ENCODE measurements at places on chromosomes 4 and X.

- DNase-seq: peak; percentile 1
Measured at GRCh38 chr4:122117743-122118142, 34.4 kb upstream of the BLTP1 start.

DNA sequence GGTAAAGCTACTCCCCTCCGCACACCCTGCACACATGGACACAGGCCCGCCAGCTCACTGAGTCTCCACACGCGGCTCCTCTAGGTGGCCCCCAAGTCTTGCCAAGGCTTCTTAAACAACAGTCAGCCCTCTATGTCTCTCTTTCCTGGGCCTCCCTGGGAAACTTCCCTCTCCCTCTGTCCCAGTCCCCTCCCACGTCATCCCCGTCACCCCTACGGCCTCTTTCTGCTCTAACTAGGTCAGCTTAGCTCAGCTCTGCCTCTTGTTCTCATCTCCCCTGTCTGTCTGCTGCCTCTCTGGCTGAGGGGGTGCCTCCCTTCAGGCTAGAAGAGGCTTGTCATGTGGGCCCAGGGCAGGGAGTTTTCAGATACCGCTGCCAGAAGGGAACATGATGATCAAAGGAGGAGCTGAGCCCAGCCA lies 38.8 kb downstream of the SEPTIN6 start:
- no peak for DNase-seq

- no peak for DNase-seq
Measured at GRCh38 chr4:74583089-74583700, 138.3 kb downstream of the AREG start.

- DNase-seq: peak; percentile 76
Measured at GRCh38 chr4:186693159-186693815, 30.4 kb downstream of the FAT1 start.

GRCh38 chr4:24054910-24055309 lies 165.1 kb upstream of the PPARGC1A start:
- DNase-seq: no peak

DNA sequence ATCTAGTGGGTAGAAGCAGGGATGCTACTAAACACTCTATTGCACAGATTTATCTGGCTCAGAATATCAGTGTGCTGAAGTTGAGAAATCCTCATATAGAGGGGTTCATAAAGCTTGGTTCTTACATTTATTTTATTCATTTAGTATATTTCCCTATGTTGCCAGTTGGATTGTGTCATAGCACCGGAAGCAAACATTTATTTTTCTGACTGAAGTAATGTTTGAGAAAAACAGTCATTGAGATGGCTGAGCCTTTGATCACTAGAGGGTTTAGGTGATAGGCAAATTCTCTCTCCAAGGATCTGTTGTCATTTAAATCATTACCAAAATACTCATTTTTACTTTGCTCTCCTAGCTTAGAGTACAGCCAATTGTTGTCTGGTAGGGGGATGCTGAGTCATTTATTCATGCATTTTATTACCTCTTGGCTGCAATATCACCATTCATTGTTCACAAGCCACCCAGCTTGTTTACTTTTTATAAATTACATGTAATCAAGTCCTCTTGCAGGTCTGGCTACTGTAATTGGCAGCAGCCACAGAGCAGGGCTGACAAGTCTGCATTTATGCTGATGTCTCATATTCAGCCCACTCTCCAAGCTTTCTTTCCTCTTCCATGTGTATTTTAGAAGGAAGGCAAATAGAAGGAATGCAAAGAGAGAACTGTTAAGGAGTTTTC lies 15.2 kb downstream of the GAB1 start:
- no peak for DNase-seq

DNA sequence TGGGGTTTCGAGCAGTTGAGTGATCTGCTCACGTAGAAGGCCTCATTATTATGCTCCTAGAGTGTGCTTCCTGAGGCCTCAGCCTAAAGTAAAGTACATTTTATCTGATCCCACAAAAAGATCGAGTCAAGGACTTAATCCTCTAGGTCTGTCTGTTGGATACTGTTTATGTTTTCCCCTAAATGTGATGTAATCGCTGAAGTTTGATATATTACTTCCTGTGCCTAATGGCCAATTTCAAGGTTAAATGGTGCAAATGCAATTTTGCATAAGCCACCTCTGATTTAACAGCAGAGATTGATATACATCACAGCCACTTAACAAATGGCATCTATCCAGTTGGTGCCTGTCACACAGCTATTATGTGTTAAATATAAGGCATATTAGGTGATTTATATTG lies 19.4 kb upstream of the SERTM2 start:
- no peak for DNase-seq

- DNase-seq: no peak
Measured at GRCh38 chr4:41060352-41061334, 153.7 kb downstream of the APBB2 start.

GRCh38 chr4:68367835-68368234 lies 17.9 kb upstream of the YTHDC1 start:
- DNase-seq: no peak

DNA sequence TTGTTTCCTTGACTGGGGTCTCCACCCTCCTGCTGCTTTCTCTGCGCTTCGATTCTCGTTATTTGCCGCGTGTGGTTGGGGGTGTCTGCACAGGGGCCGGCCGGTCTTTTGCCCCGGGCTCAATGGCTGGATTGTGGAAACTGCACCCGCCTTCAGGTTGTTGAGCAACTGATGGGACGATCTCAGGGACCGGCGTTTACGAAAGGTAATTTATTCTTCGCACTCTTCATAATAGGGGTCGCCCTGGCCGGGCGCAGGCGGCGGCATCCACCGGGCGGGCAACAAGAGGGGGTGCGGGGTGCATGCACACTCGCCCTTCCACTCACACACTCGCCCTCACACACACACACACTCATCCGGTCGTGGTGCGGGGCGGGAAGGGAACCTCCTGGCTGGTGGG lies 1.4 kb downstream of the ADGRL3 start:
- no peak for DNase-seq

GRCh38 chr4:6253961-6254360 lies 15.7 kb upstream of the WFS1 start:
- DNase-seq: no peak

GRCh38 chrX:115393271-115393670 lies 103.8 kb downstream of the LUZP4 start:
- no peak for DNase-seq

- DNase-seq: no peak
Measured at GRCh38 chr4:38529189-38530115, 134.5 kb upstream of the KLF3 start.

GRCh38 chr4:1854752-1855151 lies 1.2 kb downstream of the LETM1 start:
- DNase-seq: no peak

- no peak for DNase-seq
Measured at GRCh38 chr4:14607001-14607400, 395.3 kb upstream of the CPEB2 start.

- no peak for DNase-seq
Measured at GRCh38 chrX:65971151-65971550, 68.7 kb downstream of the VSIG4 start.

- DNase-seq: no peak
Measured at GRCh38 chr4:41927796-41928499, 7.3 kb upstream of the TMEM33 start.

DNA sequence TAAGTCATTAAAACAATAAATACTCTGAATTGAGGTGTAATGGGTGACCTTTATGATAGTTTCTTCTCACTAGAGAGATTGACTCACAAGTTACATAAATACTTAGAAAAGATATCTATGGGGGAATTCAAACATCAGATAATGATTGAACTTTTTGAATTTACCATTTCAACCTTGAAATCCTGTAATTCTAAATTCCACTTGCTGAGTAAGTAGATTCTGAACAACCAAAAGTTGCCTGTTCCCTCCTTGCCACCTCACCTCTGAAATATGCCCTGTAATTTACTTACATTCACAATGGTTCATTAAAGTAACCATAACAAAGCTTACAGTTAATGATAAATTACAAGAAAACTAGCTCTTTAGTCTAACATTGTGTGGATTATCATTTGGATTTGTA lies 43.3 kb upstream of the SLC39A8 start:
- DNase-seq: no peak

GRCh38 chr4:52051615-52052474 lies 741 bp downstream of the SPATA18 start:
- peak; percentile 67 for DNase-seq
